ENCODE measurements at places on chromosomes 3 and 15.

DNA sequence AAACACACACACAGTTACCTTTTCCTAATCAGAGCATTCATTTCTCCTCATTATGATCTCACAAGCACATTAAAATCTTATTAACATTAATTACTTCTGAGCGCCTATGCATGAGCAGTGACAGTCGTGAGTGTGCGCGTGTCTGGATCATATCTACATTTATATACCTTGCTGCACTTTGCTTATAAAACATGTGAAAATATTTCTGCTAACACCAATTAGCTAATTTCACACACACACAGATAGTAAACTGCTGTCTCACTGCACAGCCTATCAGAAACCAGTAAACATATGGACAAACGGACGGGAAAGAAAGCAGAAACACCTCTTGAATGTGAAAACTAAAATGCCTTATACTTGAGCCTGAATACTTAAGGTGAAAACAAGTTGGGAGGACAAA lies 64.8 kb downstream of the ZBTB20 start:
- DNase-seq: no peak

DNA sequence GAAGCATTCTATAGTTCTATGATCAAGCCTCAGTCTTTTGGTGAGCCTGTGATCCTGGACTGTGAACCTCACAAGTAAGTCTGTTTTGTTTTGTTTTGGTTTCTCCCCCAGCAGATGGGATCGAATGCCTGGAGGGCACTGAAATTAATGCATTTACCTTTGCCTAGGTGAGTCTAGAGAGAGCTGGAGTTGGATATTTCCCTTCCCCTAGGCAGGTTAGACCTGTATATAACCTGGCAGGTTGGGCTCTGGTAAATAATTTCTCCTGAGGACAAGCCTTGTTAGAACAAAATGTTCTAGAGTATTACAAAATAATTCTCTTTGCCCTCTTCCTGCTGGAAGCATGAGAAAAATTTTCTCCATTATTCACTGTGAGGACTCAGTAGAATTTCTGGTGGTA lies 211.9 kb downstream of the TPRG1 start:
- DNase-seq: no peak

DNA sequence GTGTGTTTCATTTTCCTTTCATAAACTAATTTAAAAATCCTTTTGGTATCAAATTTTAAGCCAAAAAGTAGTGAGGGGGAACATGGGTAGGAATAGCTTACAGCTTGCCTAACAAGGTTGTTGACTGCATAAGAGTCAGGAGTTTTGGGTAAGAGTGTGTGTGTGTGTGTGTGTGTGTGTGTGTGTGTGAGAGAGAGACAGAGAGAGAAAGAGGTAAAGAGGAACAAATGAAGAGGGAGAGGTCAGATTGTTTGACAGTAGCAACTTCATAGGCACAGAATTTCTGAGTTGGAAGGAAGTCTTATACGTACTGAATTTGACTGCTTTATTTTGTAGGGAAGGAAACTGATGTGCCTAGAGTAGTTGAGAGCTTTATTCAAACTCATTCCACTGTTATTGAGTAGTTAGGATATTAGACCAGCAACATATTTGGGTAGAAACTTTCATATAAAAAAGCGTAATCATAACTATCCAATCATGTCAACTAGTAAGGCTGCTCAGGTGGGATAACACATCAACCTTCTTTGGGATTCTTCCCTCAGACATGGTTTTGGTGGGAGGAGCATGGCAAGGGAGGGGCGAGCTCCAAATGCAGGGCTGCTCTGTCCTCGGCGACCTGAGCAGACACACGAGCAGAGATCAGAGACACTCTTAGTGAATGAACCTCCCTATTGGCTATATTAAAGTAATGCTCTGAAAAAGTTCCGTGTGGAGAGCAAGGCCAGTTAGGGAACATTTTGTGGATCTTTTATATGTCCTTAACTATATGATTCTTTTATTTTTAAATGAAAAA lies 86.4 kb downstream of the LPP start:
- no peak for DNase-seq

GRCh38 chr3:29080967-29081366 lies 199.9 kb upstream of the RBMS3 start:
- no peak for DNase-seq

Measured in brain microvascular endothelial cell (primary cell).